ENCODE measurements at places on chromosomes 5 and 9.

DNA sequence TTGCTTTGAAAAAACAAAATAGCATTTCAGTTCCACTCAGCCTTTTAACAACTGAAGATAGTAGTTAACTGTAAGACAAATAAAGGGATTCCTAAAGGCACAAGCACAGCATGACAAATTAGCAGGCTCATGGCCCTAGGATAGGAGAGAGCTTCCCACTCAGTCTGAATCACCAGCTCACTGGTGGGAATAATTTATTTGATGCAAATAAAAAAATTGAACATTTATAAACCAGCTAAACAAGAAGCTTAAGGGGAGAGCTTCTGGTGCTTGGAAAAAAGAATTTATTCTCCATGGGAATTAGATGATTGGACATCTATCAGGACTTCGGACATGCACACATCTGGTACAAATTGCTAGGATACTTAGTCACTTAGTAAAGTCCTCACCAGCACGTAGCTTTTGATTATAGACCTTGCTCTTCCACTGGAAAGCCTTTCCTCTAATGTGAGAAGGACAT is 294.1 kb upstream of the TNC start:
- no peak for DNase-seq

GRCh38 chr5:9121597-9121996 is 424.3 kb downstream of the SEMA5A start:
- no peak for DNase-seq

DNA sequence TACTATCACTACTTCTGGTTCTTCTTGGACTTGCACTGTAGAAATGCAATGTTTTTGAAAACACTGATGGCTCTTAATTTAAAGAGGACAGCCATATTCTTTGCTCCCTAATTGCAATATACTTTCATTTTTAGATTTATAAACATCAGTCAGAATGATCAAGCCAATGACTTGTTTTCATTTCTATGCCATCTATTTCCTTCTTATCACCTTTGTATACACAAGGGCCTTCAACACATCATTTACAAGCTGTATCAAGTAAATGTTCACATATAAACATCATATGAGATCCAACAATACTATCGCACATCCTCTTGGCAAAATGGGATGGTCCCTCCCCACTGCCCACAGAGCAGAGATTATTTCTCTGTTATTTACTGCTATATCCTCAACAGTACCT is 24.9 kb downstream of the AUH start:
- no peak for DNase-seq

DNA sequence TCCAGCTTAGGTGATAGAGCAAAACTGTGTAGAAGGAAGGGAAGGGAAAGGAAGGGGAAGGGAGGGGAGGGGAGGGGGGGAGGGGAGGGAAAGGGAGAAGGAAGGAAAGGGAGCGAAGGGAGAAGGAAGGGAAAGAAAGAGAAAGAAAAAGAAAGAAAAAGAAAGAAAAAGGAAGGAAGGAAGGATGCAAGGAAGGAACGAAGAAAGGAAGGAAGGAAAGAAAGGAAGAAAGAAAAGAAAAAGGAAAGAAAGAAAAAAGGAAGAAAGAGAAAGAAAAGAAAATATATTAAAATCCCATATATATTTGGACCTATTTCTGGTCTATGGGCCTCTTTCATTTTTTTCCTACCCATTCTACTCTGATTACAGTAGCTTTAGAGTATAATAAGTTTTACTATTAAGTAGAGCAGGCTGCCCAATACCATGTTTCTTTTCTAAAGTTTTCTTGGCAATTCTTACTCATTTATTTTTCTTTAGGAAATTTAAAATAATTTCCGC is 229.1 kb downstream of the AUH start:
- no peak for DNase-seq

GRCh38 chr9:4177970-4178758 is 121.7 kb downstream of the GLIS3 start:
- no peak for DNase-seq

Data from iPS DF 19.7 (cell line).